Posterior vena cava (tissue), 2 donors: ENCODE measurements at places on chromosomes 12 and 14. TPM values are rescaled to one million over a fixed set of nuclear protein-coding genes. Genes with fewer than 3 reads are reported as not detected.

CIROP gene
- total RNA-seq, result not detected

GRCh38 chr14:51205486-51205885 is 34.6 kb upstream of the TMX1 start:
- no peak for DNase-seq

GRCh38 chr12:106136263-106136662 is 2.5 kb downstream of the NUAK1 start:
- DNase-seq, result peak; percentile 96

GRCh38 chr12:16562921-16563320 is 43.0 kb downstream of the LMO3 start:
- no peak for DNase-seq

- no peak for DNase-seq
Measured at GRCh38 chr14:41303506-41303905, 303.2 kb upstream of the LRFN5 start.

DNA sequence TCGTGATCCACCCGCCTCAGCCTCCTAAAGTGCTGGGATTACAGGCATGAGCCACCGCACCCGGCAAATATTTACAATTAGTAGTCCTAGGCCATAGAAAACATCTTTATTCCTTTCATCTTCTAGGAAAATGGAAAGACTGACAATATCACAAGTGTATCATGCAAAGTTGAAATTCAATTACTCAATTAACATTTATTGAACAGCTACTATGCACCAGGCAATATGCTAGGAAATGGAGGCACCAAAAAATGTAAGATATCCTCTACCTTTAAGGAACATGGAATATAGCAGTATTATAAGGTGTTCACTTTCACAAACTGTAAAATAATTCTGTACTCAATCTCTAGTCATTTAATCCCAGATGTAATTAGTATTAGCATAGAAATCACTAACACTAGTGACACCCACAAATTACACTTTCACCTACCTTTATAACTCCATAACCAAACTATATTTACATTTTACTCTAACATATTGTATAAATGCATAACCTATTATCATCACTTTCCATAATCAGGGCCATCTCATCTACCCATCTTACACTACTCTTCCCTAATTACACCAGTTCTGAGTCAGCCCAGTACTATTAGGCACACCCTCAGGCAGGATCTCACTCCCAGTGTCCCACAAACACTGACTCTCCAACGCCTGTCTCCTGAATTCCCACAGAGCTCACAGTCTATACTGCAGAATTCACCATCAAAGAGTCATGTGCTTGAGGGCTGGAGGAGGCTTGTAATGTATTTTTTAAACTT is 10.4 kb downstream of the CORO1C start:
- DNase-seq, result no peak

GRCh38 chr14:102708494-102708893 is 68.8 kb upstream of the TRAF3 start:
- DNase-seq, result no peak

GRCh38 chr12:10113075-10113474 is 14.3 kb upstream of the CLEC1A start:
- no peak for DNase-seq

- DNase-seq, result no peak
Measured at GRCh38 chr12:79961411-79961810, 26.5 kb upstream of the PPP1R12A start.

DNA sequence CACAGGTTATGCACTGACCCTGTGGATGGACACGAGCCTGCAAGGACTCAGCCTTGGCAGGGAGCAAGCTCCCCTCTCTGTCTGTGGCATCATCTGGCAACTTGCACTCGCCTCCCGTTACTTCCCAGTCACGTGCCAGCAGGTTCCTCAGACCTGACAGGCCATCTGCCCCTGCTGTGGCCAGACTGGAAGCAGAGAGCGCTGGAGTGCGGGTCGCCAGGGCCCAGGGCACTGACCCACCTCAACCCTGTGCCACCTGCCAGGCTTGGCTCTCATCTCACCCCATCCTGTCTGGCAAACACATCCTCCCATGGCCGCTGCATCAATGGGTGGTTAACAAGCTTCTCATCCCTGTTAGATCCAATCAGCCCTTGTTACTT is 28.4 kb downstream of the SLC6A12 start:
- no peak for DNase-seq

- DNase-seq, result no peak
Measured at GRCh38 chr12:113776536-113776935, 189.6 kb downstream of the RBM19 start.

NRL gene
- 1.1 TPM for total RNA-seq

ANO2 gene
- 9.2 TPM for total RNA-seq

CMTM5 gene
- total RNA-seq, result 0.74 TPM

- no peak for DNase-seq
Measured at GRCh38 chr14:48275301-48275700, 599.9 kb upstream of the MDGA2 start.

NOS1 gene
- 0.60 TPM for total RNA-seq

DNA sequence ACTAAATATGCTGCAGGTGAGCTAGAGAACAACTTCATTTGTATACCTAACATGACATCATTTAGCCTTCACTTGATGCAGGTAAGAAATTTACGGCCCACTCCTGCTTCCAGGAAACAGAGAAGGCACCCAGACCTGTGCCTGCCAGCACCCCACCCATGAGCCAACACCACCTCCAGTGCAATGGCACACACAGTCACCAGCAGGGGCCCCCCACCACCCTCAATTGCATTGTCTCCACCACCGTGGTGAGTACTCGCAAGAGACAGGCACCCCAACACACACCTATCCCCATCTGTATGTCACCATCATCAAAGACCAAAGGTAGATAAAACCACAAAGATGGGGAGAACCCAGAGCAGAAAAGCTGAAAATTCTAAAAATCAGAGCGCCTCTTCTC is 107.6 kb downstream of the KLHL28 start:
- DNase-seq, result no peak

DNA sequence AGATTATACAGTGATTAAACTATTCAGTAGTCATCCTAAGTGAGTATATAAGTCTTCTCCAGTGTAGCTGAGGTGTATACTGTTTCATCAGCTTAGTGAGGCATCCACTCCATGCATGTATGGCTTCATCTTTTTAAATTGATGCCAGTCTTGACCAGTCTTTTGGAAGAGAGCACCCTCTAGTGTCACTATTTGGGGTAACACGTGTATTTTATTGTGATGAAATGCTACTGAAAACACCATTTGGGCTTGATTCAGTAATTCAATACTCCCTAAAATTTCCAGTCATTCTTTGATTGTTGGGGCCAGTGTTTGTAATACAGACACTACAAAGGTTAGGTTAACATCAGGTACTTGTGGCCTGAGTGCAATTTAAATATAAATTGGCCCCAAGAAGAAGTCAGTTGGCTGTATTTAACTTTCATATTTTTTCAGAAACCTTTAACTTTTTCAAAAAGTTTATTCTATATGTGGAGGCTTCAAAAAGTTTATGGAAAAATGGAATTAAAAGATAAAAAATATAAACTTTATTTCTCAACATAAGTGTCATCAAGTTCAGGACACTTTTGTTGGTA is 35.3 kb downstream of the MIPOL1 start:
- no peak for DNase-seq
